Spinal cord (tissue), 10 donors: ENCODE measurements at places on chromosomes 7 and 10. TPM values are rescaled to one million over a fixed set of nuclear protein-coding genes. Genes with fewer than 3 reads are reported as not detected.
A peak's percentile ranks its signal among the peaks of the same experiment; 100 is the strongest.

DNA sequence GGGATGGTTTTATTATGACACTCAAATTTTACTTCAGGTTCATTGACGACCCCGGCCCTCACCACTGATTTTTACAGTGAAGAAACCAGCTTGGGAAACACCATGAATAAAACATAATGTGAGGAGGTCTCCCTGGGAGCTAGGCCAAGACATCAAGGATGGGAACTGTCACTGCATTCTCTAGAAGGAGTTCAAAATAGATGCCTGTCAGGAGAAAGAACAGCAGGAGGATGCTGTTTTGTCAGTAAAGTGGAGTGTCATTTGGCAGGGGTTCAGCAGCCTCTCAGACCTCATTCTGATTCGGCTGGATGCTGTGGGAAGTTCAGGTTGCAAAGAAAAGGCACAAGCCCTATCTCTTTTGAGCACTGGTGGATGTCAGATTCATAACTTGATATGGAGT, 360.3 kb upstream of the C7orf33 start:
- no peak for DNase-seq

Gene CREB5
- polyA plus RNA-seq: 17.6 TPM

Gene SVOPL
- 0.60 TPM for polyA plus RNA-seq

DNA sequence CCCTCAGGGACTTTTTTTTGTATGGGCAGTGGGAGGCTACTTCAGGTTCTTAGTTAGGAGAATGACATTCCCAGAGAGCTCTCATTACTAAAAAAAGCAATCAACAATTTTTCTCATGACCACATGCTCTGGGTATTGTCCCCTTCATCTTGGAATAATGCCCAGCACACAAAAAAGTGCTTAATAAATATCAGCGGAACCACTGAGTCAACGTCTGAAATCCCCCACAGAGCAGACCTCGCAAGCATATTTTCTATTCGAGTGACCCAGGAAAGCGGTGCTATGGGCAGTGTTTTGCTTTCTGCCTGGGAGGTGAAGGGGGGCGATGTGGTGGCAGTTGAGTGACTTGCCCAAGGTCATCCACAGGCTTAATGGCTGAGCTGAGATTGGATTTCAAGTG, 493.4 kb upstream of the ZMIZ1 start:
- DNase-seq: no peak

DNA sequence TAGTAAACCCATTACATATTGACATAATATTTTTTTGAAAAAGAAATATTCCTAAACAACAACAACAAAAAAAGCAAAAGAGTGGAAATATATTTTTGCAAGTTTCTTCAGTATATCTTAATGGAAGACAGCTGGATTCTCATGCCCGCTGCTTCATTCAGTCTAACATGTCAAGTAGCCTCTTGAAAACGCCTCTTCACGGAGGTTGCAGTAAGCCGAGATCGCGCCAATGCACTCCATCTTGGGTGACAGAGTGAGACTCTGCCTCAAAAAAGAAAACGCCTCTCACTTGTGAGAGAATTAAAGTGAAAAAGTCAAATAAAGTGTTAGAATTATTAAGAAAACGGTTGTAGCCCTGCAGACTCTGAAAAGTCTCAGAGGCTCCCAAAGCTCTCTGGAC, 1.3 kb downstream of the CUTC start:
- no peak for DNase-seq

DNA sequence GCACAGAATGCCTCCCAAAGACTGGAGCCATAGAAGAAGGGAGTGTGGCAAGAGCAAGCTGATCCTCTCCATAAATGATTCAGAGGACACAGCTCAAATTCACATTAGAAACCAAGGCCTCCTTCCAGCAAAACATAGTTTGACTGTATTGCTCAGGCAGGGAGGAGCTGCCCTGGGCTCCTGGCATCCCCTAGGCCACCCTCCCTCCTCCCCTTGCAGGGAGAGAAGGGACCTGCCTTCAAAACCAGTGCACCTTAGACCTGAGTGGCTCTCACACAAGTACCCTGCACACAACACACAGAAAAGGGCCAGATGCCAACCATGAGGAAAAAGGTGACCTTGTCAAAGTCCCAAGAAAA, 64.7 kb downstream of the CREB3L2 start:
- no peak for DNase-seq

GRCh38 chr10:114822444-114823076, 980 bp downstream of the FHIP2A start:
- peak; percentile 70 for DNase-seq

- DNase-seq: no peak
Measured at GRCh38 chr7:318878-319661, 29.1 kb downstream of the FOXL3 start.

- DNase-seq: no peak
Measured at GRCh38 chr10:132591166-132591971, 53.8 kb downstream of the INPP5A start.

DNA sequence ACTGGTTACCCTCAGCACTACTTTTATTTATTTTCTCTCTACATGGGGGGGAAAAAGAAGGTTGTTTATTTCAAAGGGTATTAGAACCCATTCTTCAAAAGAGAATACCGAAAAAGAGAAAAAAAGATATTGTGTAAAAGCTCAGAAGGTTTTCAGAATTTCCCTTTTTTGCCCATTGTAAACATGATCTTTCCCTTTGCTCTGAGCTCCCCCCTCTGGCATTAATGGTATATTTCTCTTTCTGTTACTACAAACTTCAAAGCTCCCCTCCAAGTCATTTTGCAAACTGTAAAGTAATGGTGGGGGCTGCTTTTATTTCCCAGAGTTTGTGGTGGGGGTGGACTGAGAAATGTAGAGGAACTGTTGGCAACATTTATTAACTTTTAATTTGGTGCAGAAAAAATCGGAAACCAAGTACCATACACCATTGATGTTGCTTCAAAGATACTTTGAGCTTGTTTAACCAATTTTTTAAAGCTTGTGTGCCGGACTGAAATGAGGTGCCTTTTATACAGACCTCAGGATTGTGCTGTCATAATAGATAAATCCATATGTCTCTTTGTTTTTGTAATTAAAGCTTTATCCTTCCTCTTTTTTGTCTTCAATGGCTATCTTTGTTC, 181.5 kb downstream of the EXOC4 start:
- DNase-seq: peak; percentile 87

Gene TUBB8
- 0.43 TPM for polyA plus RNA-seq

Gene HMX2
- polyA plus RNA-seq: 0.09 TPM

DNA sequence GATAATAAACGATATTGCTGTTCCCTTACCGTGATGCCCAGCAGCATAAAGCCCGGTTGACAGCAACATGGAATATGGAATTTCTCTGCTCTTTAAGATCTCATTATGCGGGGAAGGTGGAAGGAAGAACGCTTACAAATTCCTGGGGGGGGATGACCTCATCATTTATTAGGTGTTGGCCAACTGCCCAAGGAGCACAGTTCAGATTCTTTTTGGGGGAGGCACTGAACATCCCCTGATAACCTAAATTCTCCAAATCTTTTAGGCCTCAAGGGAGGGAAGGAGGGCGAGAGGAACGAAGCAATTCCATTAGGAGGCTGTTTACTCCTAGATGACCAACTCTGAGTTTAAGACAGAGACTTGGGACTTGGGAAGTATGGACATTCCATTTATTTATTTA, 5.2 kb upstream of the COL26A1 start:
- no peak for DNase-seq

DNA sequence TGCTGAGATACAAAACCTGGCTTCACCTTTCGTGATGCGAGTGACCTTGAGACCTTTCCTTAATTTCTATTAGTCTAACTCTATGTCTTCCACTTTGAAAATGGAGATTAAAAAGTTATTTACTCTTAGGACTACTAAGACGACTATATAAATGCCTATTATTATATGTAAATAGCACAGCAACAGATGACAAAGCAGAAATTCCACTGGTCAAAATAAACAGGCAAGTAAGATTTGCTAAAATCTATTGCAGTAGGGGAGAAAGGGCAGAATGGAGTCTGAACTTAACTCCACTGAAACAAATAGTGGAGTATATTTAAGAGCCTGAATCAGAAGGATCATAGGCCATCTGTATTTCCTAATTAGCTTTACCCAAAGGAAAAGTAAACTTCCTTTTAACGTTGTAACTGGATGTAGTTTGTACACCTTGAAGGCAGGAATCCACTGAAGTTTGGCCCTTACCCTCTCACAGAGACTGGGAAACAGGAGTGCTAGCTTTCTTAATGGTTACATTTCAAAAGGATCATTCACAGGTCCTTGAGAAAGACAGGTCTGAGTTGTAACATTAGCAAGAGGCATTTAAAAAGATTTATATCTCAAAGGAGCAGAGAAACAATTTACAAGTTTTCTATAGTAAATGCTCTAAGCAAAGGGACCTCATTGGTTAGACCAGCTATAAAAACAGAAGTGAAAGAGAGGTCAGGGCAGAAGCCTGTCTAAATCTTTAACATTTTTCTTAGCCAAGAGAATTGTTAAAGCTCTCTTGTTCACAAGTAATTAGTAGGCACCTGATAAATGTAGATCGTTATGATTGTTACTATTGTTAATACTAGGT, 332.5 kb downstream of the ZWINT start:
- no peak for DNase-seq

- peak; percentile 87 for DNase-seq
Measured at GRCh38 chr10:122461367-122461728, at the start of gene HTRA1. Gene HTRA1, plus strand, starts transcription at chr10:122461553. Its CDS starts 100 bp downstream, at chr10:122461653.

Gene HOXA10
- polyA plus RNA-seq: 0.27 TPM

Gene MOGAT3
- polyA plus RNA-seq: 0.12 TPM

DNA sequence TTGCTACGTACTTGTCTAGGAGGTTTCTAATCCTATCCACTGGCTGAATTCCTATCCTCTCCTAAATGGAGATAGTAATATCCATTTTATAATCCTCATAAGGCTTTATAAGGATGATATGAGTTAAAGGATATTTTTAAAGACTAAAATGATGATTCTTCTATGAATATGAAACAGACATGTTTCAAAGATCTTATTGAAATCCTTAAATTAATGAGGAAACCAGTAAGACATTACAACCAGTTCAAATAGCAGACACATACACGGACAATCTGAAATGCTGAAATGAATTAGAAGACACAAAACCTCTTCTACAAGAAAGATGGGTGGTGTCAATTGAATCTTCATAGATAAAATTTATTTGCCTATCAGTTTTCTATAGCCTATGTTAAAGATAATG, 132.9 kb upstream of the ANK3 start:
- DNase-seq: no peak

Gene HHEX
- polyA plus RNA-seq: 8.8 TPM

DNA sequence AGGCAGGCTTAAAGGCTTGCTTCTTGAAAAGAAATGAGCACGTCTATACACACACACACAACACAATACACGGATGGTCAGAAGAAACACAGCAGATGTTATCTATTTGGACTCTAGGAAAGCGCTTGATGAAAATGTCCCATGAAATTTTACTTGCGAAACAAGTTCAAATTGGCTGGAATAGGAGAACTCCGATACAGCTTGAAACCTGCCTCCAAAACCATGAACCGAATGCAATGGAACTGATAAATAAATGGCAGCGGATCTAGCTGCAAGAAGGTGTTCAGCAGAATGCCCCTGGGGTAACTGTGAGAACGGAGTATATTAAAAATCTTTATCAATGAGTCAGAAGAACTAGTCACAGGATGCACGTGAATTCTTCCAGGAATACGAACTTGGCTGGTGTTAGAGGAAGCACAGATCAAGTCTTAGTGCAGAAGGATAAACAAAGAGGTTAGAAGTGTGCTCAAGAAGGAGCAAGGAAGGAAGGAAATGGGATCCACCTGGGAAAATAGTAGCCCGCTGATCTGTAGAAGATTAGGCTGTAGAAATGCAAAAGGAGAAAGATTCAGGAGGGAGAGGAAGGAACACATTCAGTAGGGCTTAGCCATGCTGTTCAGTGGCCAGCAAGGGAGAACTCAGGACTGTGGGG, 142.0 kb upstream of the PRKCQ start:
- DNase-seq: no peak

DNA sequence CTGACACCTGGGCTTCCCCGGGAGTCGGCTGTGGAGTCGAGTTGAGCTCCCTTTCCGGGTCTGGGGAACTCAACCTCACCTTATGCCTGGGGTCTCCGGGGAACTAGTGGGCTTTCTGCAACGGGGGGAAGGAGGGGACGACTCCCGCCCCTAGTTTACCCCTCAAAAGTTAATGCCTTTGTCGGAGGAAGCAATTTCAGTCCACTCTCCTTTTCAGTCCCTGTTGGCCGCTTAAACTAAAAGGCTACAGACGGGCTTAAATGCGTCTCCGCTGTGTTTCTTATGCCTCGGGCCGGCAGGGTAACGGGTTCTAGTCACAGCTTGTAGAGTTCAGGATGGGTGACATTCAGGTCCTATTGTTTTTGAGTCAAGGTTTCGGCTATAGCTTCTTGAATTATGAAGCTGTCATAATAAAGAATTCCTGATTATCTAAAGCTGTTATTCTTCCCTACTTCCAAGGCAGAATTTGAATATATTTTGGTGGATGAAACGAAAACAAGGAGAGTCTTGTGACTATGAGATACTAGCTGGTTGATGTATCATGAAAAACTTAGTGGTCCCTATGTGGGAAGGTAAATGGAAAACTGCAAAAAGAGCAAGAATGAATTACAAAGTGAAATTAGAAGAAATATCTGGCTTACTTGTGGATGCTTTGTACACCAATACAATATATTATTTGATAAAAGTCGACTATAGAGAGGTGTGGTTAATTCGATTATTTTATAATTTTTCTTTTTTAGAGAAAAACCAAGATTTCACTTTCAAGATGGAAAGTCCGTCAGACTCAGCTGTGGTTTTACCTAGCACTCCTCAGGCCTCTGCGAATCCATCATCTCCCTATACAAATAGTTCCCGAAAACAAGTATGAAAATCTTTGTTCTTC, 495 bp downstream of the SFR1 start:
- DNase-seq: no peak

DNA sequence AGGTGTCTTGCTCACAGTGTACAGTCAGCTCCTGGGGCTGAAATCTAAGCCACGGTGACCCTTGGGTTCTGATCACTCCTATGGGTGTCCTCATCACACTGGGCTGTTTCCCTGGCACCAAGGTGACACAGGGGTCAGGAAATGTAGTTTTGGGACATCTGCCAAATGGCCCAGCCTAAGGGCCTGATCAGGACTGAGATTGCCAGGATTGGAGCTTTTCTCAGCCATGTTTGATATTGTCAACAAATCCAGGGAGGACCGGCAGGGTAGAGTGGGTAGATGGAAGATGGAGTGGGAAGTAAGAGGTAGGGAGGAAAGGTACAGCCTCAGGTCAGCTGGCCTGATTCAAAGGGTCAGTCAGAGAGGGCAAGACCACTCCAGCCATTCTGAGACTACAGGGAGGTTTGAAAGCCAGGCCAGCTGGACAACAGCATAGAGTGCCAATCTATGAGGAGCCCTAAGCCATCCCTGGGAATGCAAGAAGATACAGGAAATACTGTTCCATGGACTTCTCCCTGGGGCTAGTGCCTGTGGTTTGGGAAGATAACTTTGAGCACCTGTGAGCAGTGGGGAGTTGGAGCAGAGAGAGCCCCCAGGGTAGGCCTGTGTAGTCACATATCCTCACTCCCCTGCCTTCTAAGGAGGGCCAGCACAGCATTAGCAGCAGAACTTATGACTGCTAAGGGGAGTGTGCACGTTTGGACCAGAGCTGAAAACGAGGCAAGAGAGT, 377.3 kb upstream of the ZMIZ1 start:
- no peak for DNase-seq

Gene COBL
- polyA plus RNA-seq: 5.6 TPM

GRCh38 chr7:109476409-109476808, 906.7 kb downstream of the DNAJB9 start:
- DNase-seq: no peak
